ENCODE measurements at places on chromosomes 16 and 17.

GRCh38 chr16:89256651-89257254 is 39.2 kb downstream of the ZNF778 start:
- DNase-seq: peak; percentile 40

DNA sequence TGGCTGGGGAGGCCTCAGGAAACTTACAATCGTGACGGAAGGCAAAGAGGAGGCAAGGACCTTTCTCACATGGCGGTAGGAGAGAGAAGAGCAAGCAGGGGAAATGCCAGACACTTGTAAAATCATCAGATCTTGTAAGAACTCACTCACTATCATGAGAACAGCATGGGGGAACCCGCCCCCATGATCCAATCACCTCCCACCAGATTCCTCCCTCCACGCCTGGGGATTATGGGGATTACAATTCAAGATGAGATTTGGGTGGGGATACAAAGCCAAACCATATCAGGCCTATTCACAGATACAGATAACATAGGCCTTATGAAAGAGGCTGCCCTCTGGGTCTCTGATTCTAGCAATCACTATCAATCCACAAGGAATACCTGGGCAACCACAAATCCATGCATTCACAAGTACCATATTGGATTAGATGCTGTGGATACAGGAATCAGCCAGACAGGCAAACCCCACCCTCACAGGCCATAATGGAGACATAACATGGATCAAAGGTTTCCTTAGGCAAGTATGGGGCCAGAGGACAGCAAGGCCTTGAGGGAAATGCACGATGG is 284.9 kb downstream of the SOX9 start:
- no peak for DNase-seq

- DNase-seq: no peak
Measured at GRCh38 chr16:14566599-14566998, 63.5 kb downstream of the PARN start.

DNA sequence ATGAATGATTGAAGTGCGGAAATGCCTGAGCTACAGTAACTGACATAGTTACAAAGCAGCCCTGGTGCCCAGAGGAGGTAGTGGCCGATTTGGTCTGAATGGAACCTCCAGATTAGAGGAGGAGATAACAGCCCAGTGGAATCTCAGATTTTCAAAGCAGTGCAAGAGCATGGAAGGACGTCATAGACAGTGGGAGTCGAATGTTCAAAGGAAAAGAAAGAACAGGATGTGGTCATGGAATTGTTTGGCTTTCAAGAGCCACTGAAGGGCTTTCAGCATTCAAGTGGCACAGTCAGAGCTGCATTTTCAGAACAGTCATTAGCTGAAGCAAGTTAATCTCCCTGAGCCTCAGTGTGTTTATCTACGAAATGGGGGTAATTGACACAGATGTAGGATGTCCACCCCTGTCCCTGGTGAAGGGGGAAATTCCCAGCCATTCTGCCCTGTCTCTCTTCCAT is 104.6 kb upstream of the CACNG3 start:
- DNase-seq: no peak

DNA sequence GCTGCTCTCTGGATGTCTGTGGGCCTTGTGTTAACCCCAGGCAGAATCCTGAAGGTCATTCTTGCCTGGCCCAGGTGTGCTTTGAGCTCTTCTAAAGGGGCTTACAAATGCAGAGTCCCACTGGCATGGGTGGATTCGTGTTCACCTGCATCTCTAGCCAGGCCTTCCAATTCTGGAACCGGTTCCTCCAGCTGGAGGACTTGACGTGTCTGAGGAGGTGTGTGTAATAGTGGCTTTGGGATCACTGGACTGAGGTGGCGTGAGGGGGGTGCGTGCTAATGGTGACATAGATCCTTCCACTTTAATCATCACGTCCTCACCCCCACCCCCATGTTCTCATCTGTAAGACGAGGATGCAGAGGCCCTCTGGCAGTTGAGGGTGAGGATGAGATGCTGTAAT is 4.8 kb downstream of the GSE1 start:
- DNase-seq: no peak

DNA sequence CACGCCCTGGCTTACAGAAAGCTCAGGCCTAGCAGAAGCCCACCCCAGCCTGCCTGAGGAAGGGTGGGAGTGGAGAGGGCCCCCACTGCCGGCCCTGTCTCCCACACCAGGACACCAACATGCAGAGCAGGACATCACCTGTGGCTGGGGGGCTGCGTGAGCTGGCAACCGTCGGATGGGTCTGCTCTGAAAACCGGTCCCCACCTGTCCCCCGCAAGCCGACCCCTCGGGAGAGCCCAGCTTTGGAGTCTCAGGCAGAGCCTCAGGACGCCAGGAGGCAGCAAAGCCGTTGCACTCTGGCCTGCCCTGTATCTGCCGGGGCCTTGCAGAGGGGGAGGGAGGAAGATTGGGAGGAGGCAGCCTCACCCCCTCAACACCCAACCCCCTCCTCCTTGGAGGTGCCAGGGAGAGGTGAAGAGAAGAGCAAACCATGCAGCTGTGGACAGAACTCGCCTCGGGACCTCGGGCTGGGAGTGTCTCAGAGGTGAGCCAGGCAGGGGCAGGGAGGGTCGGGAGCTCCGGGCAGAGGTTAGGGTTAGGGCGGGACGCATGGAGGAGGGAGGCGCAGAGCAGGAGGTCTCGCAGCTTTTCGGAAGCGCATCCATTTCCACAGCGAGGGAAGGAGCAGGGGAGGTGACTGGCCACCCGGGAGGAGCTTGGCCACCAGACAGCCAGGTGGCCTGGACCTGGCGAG is 30.4 kb upstream of the ZC3H18 start:
- DNase-seq: no peak

DNA sequence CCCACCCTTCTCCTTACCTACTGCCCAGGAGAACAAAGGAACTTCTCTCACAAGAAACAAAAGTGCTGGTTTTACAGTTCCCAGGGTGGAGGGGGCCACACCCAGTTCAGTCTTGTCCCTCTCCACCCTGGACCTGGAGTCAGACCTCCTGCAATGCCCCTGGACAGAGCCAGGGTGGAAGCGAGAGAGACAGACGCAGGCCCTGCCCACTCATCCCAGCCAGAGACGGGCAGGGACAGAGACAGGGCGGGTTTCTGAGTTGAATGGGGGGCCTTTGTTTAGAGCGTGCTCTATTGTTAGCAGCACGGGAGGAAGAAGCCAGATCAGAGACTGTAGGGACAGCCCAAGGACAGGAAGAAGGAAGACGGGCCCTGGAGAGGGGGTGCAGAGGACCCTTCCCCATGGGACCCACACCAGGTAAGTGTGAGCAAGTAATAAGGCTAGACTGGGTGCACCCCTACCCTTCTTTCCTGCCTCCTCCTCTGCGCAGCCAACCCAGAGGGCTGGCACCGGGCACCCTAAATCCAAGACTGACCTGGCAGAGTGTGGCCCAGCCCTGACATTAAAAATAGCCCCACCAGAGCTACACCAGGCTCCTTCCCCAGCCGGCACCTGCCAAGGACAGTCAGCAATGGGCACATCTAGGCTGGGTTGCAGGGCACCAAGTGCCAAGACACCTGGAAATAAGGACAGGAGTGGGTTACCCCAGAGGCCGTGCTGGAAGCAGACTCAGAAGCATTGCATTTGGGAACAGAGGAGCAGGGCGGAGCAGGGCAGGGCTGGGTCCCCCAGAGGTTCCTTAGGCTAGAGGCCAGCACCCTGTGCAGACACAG is 10.9 kb downstream of the JUP start:
- no peak for DNase-seq

DNA sequence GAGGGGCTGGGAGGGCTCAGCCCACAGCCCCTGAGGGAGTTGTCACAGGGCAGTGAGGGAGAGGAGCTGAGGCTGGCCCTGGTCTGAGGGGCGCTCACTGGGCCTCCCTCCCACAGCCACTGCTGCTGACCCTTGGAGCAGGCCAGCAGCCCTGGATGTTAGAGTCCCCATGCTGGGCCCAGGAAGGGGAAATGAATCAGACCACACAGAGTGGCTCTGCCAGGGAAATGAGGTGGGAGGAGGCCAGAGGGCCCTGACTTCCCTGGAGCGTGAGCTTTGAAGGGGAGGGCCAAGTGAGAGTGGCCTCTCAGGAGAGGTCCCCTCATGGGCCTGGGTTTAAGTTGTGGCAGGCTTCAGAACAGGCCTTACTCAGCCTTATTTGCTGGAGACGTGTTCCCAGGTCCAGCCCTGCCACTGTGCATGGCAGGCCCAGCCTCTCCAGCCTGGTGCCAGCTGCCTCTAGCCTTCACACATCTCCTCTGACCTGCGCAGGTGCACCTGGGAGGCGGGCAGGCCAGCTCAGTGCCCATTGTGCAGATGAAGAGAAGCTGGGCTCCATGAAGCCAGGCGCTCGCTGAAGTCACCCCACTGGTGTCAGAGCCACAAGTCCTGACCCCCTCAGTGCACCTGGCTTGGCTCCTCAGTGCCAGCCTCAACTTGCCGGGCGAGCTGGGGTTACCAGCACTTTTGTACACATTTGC is 15.4 kb downstream of the GPT2 start:
- peak; percentile 27 for DNase-seq

DNA sequence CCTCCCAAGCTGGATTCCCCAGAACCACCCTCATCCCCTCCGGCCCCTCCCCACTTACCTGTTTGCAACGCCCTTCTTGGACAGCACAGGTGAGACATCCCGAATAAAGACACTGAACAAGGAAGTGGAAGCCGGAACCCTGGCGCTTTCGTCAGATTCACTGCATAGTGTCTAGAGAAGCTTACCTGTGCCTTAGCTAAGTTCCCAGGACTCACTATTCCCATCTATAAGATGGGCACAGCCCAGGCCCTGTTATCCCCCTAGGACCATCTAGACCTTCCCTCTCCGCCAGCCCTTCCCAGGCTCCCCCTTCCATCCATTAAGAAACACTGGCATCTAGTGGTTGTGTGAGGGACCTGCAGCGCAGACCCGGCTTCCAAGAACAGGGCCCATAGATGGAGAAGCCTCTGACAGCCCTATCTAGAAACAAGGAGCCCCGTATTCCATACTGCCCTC is 26.9 kb upstream of the RPL38 start:
- peak; percentile 65 for DNase-seq

- peak; percentile 36 for DNase-seq
Measured at GRCh38 chr16:30005341-30006094, 5.3 kb downstream of the DOC2A start.

- DNase-seq: no peak
Measured at GRCh38 chr16:56284521-56284920, 93.2 kb downstream of the GNAO1 start.

DNA sequence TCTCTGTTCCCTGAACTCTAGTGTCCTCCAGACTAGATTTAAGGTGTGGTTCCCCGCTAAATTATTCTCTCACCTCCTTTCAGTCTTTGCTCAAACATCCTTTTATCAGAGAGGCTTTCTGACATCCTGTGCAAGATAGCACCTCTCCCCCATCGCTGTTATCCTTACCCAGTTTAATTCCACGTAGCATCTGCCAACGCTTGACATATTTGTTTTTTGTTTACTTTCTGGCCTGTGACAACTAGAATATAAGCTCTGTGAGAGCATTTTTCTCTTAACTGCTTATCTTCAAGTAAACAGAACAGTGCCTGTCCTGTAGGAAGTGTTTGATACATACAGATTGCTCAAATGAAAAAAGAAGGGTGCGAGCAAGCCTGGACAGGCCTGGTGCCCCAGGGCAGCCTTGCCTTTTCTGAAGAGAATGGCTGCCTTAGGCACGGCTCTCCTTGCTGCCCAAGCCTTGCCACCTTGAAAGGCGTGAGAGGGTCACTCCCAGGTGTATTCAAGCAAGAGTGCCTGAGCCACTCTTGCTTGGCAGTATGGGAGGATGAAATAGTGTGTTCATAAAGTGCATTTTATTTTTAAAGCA is 9.7 kb downstream of the DYNLL2 start:
- no peak for DNase-seq

DNA sequence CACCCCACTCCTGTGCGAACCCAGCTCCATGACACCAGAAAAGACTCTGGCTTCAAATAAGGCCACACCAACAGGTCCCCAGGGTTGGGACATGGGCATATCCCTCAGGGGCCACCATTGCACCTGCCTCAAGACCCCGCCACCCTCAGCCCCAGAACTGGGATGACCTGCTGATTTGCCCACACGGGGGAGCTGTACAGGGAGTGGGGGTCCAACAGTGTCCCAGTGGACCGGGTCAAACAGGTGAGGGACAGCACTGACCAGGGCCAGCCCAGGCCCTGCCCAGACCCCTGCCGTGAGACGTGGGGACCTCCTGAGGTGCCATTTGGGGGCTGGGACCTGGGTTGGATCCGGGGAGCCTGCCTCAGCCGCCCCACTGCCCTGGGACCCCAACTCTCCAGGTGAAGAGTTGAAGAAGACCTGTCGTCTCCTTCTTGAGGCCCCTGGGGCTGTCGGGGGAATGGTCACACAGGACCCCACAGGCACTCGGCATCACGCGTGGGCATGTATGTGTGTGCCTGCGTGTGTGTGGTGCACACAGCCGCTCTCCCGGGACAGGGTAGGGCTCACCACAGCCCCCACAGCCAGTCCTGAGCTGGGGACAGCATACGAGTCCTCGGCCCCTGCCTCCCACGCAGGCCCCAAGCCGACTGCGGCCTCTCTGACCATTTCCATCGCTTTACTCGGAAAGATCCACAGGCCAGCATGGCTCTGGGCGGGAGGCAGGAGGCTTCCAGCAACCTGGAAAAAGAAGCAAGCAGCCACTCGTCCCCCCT is 34.2 kb upstream of the ZNF469 start:
- no peak for DNase-seq

DNA sequence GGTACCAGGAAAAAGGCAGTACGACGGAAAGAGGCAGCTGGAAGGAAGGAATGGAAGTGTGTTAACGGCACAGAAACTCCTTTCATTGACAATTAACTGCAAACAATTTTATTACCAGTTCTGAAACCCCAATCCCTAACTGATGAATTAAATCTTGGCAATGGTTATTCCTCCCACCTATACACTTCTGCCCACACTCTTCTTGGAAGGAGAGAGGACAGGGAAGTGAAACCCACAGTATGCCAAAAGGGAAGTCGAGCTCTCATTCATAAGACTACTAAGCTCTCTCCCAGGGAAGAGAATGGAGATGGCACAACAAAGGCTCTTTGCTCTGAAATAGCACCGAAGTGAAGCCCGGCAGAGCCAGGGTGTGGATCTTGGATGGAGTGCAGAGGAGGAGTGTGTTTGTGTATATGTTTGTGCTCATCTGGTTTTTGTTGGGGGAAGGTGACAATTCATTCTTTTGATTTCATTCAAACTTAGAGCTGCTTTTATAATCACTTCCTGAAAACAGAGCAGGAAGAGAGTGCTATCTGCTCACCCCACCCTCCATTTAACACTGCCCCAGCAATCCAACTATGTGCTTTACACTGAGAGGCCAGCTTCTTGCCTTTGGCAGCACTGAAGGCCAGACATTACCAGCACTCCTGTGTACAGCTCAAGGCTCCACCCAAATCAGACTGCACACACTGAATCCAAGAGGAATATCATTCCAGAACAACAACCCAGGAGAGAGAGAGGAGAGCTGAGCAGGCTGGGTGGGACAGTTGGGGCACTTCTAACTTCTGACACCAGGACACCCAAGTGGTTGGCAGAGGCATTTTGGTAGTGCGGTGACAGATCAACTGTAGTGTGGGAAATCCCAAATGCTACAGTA is 68.7 kb downstream of the HIC1 start:
- peak; percentile 45 for DNase-seq

- peak; percentile 17 for DNase-seq
Measured at GRCh38 chr16:69859105-69859989, 91.8 kb upstream of the CLEC18A start.

- peak; percentile 53 for DNase-seq
Measured at GRCh38 chr17:62653826-62654761, 26.6 kb downstream of the MRC2 start.
